Mammary epithelial cell (primary cell): ENCODE measurements at places on chromosomes 16 and 17.
A peak's percentile ranks its signal among the peaks of the same experiment; 100 is the strongest.

DNA sequence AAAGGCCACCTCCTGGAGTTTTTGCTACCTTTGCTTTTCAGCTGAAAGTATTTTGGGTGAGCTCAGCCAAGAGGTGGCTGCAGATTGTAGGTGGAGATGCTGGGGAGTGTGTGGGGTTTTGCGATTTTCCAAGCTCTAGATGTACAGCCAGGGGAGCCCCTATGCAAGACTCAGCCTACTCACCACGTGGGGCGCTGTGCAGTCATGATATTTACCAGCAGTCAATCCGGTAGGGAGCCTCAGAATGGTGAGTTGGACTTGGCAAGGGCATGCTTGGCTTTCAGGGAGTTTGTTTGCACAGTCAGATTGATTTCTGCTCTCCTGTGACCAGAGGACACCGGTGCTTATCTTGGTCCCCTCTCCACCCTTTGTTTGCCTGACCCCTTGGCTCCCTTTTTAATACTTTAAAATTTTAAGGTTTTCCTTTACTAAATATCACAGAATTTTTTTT, 175.3 kb downstream of the UTP18 start:
- DNase-seq, result no peak

DNA sequence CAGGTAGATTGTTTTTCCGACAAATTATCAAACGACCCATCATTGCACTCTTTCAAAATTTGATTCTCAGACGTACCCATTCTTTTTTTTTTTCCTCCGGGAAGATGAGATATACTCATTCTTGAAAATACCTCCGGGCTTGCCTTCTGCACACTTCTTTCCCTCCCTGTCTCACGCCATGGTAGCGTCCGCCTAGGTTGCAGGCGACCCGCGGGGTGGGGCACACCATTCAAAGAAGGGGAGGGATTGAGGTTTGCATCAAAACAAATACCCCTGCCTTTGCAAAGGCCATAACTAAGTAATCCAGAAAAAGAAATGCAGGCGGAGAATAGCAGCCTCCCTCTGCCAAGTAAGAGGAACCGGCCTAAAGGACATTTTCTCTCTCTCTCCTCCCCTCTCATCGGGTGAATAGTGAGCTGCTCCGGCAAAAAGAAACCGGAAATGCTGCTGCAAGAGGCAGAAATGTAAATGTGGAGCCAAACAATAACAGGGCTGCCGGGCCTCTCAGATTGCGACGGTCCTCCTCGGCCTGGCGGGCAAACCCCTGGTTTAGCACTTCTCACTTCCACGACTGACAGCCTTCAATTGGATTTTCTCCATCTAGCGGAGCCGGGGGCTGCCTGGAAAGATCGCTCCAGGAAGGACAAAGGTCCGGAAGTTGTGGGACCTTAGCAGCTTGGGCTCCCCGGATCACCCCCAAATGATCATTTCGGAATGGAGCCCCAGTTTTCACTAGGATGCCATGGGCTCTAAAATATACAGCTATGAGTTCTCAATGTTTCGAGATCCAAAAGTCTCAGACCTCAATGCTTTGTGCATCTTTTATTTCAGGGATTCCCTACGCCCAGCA, 843 bp downstream of the TP53 start:
- peak; percentile 84 for DNase-seq

DNA sequence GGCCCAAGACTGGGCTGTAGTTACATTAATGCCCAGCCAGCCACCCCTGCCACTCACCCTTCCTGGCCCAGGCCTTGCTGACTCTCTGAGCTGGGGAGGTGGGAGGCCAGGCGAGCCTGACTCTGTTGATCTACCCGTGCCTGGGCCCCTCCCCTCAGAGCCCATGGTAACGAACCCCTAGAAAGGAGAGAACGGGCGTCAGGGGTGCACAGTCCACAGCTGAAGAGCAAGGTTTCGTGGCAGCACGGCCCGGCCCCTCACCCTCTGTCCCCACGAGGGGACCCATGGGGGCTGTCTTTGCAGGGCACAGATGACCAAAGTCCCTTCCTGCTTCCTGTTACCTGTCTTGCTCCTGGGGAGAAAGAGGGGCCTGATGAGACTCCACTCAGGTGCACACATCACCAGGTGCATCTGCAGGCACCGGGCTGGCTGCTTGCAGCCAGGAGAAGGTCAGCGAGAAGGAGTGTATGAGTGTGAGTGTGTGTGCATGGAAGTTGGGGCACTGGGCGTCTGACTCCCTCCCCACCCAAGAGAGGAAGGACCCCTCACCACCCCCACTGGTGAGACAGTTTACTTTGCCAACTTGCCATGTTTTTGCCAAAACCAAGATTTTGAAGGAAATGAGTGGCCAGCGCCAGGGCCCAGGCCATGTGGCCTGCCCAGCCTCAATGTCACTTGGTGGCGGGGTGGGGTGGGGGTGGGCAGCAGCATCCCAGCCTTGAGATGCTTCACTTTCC, 359.1 kb downstream of the SEC14L1 start:
- DNase-seq, result no peak

- DNase-seq, result no peak
Measured at GRCh38 chr17:65041518-65041917, 15.0 kb downstream of the GNA13 start.

DNA sequence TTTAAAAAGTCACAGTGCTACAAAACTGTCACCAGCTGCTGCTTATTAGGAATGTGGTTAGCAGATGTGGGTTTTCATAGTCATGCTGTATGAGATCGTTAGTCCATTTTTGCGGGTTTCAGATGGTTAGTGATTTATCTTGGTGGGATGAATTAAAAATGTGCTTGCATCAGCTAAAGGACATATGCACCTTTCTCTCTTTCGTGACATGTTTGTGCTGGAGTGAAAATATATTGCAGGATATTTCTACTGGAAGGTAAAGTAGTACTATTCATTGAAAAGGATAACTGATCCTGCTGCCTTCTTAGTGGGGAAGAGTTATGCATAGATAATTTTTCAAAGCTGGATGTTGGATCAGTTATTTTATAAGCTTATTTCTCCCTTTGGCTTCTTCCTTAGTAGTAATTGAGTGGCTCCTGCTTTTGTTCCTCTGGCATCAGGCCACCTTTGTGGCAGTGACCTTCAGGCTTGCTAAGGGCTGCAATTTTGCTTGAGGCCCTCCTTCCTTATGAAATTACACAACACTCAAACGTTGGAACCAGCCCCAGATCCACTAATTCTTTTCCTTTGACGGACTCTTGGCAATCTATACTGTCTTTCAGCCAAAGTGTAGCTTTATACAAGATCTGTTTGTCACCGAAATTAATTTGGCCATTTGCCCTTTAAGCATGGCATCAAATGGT, 7.5 kb upstream of the SNTB2 start:
- peak; percentile 53 for DNase-seq

- peak; percentile 58 for DNase-seq
Measured at GRCh38 chr17:42578282-42578869, 847 bp upstream of the PSMC3IP start.

GRCh38 chr16:62921904-62922303, 885.7 kb upstream of the CDH8 start:
- no peak for DNase-seq

- no peak for DNase-seq
Measured at GRCh38 chr17:17700251-17700969, 19.2 kb downstream of the RAI1 start.

DNA sequence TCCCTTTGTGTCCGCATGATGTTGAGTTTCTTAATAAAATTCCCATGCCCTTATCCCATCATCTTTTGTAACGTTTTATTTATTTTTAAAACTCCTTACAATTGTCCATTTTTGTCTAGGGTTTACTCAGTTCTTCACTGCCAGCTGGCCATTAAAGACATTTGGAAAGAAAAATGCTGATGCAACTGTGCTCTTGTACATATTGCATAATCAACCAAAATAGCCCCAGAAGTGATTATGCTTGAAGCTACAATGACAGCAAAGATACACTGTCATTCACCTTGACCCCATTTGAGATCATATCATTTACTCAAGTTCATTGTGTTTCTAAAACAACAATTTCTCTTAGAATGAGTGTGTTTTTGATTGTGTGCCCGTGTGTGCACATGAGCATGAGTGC, 1074.6 kb upstream of the RBFOX1 start:
- no peak for DNase-seq

GRCh38 chr17:77194179-77194578, 53.4 kb downstream of the SEC14L1 start:
- no peak for DNase-seq

DNA sequence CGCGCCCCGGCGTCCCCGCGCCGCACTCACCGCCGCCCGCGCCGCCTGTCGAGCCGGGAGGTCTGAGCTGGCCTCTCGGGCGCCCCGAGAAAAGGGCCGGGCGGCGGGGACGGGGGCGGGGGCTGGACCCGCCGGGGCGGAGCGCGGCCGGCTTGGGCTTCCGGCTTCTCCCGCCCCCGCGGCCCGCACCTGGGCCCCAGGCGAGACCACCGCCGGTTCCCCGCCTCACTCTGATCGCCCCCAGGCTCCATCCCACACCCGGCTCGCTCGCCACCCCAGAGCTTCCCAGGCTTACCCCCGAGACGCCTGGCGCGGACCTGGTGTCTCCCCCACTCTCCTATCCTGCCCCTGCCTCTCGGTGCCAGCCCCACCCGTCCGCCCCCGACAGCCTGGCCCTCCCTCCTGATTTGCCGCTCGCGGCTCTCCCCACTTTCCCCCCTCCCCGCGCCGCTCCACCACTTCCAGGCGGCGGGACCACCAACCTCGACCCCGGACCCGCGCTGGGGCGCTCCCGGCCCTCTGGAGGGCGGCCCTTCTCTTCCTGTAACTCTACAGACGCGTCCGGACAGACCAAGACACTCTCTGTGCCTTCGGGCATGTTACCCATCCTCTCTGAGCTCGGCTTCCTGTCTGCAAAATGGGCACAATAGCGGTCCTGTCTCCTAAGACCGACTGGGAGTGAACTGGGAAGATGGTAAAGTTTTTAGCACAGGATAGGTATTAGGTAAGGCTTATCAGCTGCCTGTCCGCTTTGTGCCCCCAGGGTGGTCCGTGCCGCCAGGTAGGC, at the start of gene LITAF:
LITAF (minus strand) TSS at position 64 of the 787 bp plus-strand sequence. CDS start 30,189 bp downstream, outside the sequence.
- DNase-seq, result peak; percentile 74

DNA sequence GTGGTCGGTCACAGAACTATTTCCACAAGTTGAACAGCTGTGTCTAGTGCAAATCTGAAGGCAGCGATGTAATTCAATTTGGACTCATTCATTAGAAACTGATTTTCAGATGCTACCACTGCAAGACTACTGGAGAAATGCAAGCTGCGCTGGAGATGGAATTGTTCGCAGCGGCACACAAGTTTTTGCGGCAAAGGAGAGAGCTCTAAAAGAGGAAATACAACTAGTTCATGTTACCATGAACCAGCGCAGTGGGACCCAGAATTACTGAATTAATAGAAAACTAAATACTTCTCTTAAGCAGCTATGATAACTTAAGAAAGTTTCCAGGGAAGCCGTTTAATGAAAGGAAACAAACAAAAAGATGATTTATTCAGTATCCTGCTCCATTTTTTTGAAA, 1.9 kb downstream of the CREBBP start:
- DNase-seq, result no peak

DNA sequence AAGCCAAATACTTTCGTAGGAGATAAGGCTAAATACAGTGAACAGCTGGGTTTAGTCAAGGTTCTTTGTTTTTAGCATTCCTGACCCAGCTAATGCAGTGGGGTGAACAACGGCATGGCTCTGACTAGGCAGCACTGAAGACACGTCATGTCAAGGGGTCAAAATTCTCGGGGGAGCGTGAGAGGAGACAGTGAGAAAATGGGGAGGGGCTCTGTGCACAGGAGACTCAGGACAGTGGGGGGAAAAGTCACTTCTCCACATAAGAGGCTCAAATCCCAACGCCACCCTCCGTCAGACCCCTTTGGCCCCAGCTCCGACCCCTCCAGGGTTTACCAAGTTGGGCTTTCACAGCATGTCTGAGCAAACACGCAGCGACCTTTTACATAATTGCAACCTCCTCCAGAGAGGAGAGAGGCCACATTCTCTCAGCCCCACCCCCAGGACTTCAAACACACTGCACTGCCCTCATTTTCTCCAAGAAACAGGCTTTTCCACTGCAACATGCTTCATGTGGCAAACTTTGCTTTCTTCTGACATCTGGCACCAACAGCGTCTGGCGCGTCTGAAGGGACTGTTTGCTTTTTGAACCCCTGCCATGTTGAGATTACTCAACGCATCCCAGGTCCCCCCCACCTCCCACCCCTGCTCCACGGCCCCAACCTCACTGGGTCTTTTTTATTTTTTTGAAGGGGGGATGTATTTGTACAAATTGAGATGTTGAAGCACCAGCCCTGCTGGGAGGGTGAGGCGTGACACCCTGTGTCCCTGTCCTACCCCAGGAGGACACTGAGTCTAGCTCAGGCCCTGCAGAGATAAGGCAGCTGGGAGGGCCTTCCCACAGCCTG, 30.0 kb downstream of the AXIN2 start:
- DNase-seq, result no peak

DNA sequence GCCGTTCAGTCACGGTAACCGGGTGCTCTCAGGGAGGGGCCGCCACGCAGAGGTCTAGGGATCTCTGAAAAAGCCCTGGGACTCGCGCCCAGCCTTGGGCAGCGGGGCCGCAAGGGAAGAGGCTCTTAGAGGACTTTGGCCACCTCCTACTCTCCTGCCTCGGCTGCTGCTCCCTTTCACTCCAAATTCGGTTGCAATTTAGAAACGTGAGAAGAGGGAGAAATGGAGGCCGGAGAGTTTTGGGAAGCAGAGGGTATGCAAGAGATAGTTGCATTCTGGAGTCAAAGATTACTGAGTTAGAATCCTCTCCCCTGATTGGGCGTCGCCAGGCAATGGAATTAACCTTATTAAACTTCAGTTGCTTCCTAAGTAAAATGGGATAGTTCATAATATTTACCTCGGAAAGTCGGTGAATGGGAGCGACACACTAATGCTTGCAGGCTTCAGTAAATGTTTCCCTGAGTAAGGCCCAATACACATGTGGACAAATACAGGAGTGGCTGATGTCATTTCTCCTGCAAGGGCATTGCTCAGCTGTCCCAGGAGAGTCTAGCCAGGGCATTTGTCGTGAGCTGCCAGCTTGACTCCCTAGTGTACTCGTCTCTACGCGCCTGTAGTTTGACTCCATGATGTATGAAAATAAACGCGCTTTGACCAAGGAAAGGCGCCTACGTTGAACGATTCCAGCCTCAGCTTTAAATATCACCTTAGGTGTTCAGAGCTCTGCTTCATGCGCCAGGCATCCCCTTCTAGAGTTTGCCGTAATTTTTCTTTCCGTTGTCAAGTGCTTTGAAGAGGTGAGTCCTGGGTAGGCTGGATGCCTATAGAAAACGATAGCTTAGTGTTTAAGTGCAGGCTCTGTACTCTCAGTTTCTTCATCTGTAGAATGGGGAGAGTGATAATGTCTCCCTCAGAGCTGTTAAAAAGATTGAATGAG, 667 bp downstream of the OGFOD1 start:
- DNase-seq, result peak; percentile 41
